ENCODE measurements at places on chromosomes 11 and 22.
A peak's percentile ranks its signal among the peaks of the same experiment; 100 is the strongest.

DNA sequence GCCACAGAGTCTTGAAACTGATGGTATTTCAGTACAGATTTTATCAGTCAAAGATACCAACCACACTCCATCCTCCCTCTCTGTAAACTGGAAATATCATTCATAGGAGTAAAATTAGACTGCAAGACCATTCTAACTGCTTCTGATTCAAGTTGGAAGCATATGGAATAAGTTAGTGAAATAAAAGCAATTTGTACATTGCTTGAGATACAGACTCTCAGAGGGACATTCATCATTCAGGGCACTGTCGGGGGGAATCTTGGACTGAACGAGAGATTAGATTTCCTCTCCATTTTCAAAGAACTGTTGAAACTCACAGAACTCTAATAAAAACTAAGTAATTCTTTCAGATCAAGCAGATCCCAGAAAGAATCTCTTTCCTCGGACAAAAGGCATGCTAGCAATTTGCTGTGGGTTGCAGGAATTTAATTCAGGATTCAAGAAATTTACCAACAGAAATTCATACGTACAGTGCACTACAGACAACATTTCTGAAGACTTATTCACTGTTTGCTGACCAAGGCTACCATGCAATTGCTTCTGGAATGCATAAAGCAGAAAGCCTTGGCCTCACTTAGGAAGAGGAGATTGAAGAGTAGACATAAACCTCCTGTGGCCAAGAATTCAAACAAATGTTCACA is 34.1 kb downstream of the PAMR1 start:
- DNase-seq: no peak

- no peak for DNase-seq
Observed at GRCh38 chr11:57905439-57905838, 118.2 kb upstream of the OR9Q1 start.

- peak; percentile 63 for DNase-seq
Observed at GRCh38 chr11:131889146-131889577, 518.7 kb downstream of the NTM start.

DNA sequence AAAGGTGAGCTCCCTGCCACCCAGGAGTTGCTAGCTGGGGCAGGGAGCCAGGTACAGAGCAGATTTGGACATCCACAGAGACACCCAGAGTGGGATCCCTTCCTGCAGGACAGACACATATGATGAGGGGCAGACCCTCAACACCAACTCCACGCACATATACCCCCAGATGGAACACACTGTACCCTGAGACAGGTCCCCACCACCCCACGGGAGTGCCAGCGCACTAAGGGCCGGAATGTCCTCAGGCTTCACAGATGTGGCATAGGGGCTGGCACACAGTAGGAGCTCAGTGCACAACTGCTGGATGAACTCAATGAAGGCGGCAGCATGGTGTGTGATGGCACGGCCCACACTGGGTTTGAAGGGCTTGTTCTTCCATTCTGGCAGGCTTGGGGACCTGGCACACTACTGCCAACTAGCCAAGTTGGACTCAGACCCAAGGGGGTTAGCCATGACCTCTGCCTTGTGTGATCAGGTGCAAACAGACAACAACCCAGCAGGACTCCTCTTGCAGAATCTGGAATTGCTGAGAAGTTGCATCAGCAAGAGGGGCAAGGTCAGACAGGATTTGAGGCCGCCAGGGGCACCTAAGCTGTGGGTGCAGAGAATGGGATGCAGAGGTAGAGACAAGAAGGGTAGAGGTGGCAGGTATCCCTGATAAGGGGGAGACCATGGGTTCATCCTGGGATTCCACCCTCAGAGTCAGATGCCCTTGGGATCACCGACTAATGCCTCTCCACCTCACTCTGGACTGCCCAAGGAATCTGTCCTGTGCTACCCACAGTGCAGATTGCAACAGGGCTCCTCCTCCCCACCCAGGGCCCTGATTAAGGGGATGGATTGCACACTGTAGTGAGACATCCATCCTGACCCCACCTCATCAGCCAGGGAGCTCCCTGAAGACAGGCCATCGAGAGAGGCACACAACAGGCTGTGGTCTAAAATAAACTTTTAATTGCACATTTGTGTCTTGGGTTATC is 2.4 kb downstream of the C22orf15 start:
- no peak for DNase-seq

DNA sequence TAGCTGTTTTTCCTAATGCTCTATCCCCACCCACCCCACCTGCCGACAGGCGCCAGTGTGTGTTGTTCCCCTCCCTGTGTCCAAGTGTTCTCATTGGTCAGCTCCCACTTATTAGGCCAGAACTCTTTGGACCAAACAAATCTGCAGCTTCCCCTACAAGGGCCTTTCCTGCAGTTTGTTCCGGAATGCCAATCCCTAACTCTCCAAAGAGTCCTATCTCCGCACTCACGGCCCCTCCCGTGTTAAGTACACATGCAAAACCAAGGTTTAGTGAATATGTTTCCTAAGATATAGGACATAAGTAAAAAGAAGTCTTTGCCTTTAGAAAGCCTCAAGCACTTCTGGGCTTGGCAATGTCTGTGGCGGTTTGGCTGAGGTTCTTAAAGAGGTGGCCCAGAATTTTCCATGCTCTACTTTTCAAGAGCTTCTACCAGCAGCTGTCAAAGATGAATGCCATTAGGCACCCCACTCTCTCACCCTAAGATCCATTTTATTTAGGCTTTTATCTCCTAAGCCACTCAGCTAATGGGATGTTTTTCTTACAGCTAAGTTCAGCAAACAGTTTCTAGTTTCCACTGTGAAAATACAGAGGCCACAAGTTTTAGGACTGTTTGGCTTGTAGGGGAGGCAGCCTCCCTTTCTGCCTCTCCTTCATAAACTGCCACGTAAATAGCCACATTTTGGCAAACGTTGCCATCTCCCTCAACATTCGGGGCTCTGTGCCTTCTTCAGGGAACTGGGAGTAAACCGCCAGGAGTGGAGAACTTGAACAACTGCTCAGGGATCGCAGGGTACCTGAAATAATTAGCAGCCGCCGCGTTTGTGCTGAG is 1.6 kb downstream of the CD59 start:
- DNase-seq: peak; percentile 23

- DNase-seq: no peak
Observed at GRCh38 chr11:80349997-80350396, 909.2 kb upstream of the TENM4 start.

- no peak for DNase-seq
Observed at GRCh38 chr11:36390963-36391471, 94.9 kb downstream of the PRR5L start.

DNA sequence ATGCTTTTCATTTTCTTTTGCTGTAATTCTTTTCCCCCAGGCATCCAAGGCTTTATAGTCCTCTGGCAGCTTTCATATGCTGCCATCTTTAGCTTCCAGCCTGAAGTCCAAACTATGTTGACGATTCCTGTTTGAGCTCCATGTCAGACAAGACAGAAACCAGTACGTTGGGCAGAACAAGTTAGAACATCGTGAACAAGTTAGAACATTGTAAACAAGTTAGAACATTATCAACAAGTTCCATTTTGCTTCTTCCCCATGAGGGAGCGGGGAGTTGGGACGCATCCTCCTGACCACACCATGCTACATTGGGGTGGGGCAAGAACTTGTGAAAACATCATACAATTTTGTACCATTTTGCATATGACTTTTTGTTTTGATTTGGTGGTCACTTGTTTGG is 23.9 kb downstream of the GLB1L2 start:
- no peak for DNase-seq

GRCh38 chr11:129947474-129947873 is 52.1 kb upstream of the NFRKB start:
- DNase-seq: no peak

DNA sequence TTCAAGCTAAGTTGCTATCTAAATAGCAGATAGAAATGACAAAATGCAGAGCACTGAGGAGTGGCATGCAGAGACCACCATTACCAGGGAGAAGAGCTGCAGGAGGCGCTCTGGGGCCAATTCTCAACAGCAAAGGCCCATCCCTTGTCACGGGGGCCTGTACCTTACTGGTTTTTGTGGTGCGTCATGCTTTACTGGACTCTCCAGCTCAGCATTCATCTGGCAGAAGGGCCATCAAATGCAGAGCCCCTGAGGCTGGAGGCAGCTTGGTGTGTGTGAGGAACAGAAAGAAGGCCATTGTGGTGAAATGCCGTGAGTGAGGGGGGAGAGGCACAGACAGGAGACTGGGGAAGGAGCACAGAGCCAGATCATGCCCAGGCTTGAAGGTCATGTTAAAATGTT is 56.5 kb upstream of the NAV2 start:
- DNase-seq: no peak

DNA sequence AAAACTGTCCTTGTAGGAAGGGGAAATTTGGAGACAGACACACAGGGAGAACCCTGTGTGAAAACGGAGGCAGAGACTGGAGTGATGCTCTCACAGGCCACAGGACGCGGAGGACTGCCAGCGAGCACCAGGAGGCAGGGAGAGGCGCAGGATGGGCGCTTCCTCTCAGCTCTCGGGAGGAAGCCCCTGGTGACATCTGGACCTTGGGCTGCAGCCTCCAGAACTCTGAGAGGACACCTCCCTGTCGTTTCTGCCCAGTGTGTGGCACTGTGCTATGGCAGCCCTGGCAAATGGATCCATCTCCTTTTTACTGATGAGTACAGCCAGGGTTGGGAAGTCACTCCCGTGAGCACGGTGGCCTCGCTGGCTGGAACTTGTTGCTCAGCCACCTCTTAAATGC is 73.9 kb downstream of the LRRC32 start:
- DNase-seq: no peak

GRCh38 chr11:43508511-43508918 is 149.8 kb downstream of the TTC17 start:
- peak; percentile 4 for DNase-seq

GRCh38 chr11:1335811-1336761 is 26.7 kb upstream of the TOLLIP start:
- peak; percentile 76 for DNase-seq

GRCh38 chr11:8871171-8871775 is 39.7 kb upstream of the AKIP1 start:
- DNase-seq: peak; percentile 53

DNA sequence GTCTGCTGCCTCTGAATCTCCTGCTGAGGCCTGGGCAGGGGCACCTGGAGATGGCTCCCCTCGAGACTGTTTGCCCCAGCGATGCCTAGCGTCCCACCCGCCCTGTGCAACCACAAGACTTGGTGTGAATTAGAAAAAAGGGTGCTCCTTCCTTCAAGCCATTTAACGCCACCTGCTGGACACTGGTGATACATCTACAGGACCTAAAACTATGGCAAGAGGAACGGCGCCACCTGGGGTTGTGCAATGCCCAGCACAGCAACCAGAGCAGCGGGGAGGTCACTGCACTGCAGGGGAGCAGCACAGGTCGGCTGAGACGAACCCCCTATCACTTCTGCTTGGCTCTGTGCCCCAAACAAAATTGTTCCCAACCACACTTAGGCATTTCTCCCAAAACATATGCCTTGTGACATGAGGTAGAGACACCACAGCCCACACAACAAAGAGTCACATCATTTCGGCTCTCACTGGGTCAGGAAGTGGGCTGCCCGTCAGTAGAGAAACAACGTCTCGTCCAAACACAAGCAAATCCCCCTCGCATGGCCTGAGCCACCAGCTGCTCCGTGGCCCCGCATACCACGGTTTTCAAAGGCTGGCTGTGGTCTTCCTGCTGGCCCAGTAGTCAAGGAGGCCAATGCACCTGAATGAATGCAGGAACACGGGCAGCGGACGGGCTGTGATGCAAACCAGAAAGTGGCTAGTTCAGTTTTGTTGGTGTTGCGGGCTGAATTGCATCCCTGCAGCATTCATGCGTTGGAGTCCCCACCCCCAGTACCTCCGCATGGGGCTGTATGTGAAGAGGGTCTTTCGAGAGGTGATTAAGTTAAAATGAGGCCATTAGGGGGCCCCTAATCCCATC is 171.9 kb downstream of the SHANK2 start:
- peak; percentile 92 for DNase-seq

GRCh38 chr11:84922836-84923235 is 704.3 kb downstream of the DLG2 start:
- DNase-seq: no peak

DNA sequence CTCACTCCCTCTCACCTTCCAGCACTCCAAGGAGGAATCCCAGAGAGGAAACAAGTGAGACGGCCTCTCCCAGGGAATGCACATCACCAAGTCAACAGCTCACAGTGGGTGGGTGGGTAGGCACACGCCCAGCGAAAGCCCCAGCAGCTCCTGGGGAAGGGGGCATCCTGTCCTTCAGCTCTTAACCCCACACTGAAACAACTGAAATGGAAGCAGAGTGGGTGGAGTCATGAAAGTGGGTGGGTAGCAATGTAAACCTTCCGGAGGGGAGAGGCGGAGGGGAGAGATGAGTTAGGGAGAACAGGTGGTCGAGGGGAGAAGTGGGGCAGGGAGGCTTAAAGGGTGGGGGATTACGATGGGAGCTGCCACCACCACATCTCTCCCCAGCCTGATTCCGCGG is 5.4 kb downstream of the MCHR1 start:
- no peak for DNase-seq

DNA sequence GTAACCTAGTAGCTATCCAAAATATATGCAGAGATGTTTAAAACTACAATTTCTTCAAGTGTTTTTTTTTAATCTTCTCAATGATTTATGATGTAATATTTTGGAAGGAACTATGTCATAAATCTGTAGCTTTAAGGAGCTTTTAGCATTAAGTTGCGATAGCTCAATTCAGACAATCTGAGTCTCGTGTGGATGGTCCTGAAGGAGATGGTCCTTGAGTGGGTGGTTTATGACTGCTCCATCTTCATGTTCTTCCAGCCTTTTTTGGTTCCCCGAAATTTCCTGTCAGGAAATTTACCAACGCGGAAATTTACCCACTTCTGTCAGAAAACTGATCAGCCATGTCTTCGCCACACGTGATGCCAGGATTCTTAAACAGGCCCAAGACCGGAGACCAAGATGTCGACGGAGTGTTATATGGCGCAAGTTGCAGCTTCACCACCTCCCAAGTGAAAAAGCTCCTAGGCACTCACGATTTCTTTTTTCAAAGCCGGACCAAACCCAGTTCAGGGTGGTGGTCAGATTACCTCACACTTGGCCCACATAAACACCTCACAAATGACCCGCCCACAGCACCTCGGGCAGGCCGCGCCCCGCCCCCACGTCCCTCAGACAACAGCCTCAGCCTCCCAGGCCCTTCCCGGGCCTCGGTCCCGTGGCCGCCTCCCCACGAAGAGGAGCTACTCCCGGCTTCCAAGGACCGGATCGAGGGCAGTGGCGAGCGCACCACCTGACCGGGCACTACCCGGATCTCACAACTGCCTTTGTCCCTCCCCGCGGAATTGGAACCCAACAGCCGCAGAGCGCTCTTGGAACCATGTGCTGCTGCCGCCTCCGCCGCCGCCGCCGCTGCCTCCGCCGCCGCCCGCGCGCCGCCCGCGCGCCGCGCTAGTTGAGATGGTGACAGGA is at the start of gene MORC2:
Gene MORC2 (minus strand): TSS at position 760 of the 909 bp plus-strand sequence. CDS start 885 bp downstream, outside the sequence.
- peak; percentile 74 for DNase-seq

DNA sequence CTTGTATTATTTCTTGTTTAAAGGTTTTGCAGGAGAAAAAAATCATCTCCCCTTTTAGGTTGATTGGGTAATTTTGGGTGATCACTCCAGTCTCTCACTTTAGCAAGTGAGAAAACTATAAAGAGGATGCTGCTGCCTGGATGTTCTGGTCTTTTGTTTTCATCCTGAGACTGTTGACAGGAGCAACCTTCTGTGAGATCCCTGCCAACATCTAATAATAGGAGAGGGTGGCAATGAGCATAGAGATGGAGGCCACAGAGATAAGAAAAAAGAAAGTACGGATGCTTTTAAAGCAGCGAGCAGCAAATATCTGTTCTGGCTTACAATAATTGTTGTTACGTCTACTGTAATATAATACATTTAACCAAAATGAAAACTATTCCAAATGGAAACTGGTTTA is 293.6 kb upstream of the MTNR1B start:
- DNase-seq: no peak

Data from NCI-H146 (cell line).